Activated CD8-positive, alpha-beta T cell treated with anti-CD3 and anti-CD28 coated beads, Interleukin-2, amount 10 ng/mL, durations not matched to agents 7 days and 5 days (primary cell): ENCODE measurements at places on chromosomes 3 and 15. TPM values are rescaled to one million over a fixed set of nuclear protein-coding genes. Genes with fewer than 3 reads are reported as not detected.

Gene PEX5L
- not detected for total RNA-seq

Gene AGBL1
- total RNA-seq = not detected

Gene LINGO1
- not detected for total RNA-seq

Gene DNAH1
- total RNA-seq = 20.2 TPM

Gene NR2E3
- total RNA-seq = not detected

Gene KBTBD13
- not detected for total RNA-seq

Gene ZKSCAN7
- total RNA-seq = 2.4 TPM

Gene ARPP21
- total RNA-seq = not detected

Gene KLHL40
- not detected for total RNA-seq

Gene ATG3
- total RNA-seq = 76.2 TPM

Gene EFCC1
- total RNA-seq = 0.13 TPM

Gene GABRR3
- not detected for total RNA-seq

Gene CIAO2A
- 80.9 TPM for total RNA-seq

Gene SATB1
- total RNA-seq = 273 TPM
